ENCODE measurements at places on chromosomes 6 and 20.

- no peak for DNase-seq
Observed at GRCh38 chr6:25249133-25249532, 30.0 kb upstream of the CARMIL1 start.

DNA sequence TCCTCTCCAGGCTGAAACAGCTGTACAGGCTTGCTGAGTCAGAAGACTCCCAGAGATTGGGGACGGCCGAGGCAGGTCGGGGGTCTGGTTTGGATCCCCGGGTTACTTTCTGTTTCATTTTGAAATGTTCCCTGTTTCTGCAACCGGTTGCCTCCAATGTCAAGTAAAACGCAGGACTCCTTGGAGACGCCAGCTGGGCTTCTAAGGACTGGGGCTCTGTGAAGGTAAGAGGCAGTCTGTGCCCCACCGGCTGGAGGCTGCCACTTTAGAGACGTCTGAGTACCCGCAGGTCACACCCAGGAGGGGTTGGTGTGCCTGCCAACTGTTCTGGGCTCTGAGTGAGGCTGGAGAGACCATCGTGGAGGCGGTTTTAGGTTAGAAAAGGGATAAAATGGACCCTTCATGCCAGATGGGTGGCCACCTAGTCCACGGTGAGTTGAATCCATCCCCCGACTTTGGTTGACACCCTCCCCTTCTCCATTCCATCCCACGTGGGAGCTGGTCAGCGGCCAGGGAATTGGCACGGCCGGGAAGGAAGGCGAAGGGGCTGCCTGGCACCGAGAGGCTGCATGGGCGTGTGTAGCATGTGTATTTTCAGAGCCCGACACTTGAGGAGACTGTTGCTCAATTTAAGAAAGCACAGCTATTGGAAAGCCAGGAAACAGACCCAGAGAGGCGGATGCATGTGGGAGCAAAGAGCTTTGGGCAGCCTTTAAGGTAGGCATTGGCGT, 240.9 kb downstream of the PHACTR1 start:
- no peak for DNase-seq

GRCh38 chr6:10609038-10609437, 85.4 kb downstream of the C6orf52 start:
- DNase-seq = no peak

GRCh38 chr20:21028921-21029320, 77.2 kb downstream of the LINC00237 start:
- DNase-seq = no peak

GRCh38 chr6:170080169-170080827, 210.6 kb downstream of the DLL1 start:
- no peak for DNase-seq

GRCh38 chr6:18343741-18344140, 43.4 kb upstream of the RNF144B start:
- DNase-seq = no peak

DNA sequence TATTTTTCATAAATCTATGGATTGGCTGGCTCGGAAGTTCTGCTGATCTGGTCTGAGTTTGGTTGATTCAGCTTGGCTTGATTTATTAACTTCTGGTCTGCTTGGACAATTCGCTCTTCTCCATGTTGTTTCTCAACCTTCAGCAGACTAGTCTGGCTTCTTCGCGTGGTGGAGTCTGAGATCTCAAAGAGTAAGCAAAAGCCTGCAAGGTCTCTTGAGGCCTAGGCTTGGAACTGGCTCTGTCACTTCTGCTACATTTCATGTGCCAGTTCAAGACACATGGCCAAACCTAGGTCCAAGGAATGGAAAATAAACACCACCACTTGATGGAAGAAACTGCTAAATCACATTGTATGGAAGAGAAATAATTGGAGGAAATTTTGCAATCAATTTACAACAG, 115.1 kb upstream of the JAG1 start:
- DNase-seq = no peak

GRCh38 chr20:62702895-62703852, 5.5 kb upstream of the NTSR1 start:
- peak; percentile 78 for DNase-seq

GRCh38 chr6:149898966-149899365, 1.1 kb upstream of the RAET1E start:
- no peak for DNase-seq

Measured in NCI-H345 (cell line).